ENCODE measurements at places on chromosomes 16 and 17.

GRCh38 chr16:85853547-85854545 is 45.1 kb upstream of the IRF8 start:
- DNase-seq: no peak

DNA sequence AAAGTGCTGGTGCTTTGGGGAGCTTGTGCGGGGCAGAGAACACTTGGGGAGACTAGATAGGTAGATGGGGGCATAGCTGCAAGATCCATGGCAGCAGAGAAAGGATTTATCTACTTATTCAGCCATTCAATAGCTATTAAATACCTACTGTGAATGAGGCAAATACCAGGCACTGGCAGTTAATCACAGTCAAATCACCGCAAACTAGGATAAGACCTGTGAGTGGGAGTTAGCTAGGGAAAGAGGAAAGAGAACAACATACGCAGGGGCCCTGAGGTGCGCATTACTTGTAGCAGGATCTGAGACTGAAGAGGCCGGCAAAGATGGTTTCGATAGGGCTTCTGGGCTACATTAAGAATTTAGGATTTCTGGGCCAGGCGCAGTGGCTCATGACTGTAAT is 3.8 kb upstream of the ALKBH5 start:
- DNase-seq: no peak

- no peak for DNase-seq
Measured at GRCh38 chr17:78977997-78978973, 1.4 kb downstream of the LGALS3BP start.

GRCh38 chr17:79089720-79090442 is 15.3 kb downstream of the ENGASE start:
- no peak for DNase-seq

- no peak for DNase-seq
Measured at GRCh38 chr16:17518441-17518840, 47.7 kb upstream of the XYLT1 start.

GRCh38 chr16:54750249-54750648 is 180.4 kb upstream of the IRX5 start:
- DNase-seq: no peak

DNA sequence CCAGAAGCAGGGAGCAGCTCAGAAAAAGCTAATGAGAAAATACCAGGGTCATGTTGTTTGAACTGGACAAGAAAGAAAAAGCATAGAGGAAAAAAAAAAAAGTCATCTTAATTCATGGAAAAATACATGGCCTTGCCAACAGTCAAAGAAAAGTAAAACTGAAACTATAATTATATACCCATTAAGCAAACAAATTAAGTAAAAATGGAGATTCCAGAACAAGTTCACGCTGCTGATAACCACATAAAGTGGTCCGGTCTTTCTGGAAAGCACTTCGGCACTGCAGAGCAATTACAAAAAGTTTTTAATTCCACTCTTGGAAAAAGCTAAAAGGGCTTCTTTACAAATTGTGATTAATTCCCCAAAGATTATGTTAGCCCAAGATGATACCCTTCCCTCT is 12.4 kb upstream of the P2RX5 start:
- no peak for DNase-seq

DNA sequence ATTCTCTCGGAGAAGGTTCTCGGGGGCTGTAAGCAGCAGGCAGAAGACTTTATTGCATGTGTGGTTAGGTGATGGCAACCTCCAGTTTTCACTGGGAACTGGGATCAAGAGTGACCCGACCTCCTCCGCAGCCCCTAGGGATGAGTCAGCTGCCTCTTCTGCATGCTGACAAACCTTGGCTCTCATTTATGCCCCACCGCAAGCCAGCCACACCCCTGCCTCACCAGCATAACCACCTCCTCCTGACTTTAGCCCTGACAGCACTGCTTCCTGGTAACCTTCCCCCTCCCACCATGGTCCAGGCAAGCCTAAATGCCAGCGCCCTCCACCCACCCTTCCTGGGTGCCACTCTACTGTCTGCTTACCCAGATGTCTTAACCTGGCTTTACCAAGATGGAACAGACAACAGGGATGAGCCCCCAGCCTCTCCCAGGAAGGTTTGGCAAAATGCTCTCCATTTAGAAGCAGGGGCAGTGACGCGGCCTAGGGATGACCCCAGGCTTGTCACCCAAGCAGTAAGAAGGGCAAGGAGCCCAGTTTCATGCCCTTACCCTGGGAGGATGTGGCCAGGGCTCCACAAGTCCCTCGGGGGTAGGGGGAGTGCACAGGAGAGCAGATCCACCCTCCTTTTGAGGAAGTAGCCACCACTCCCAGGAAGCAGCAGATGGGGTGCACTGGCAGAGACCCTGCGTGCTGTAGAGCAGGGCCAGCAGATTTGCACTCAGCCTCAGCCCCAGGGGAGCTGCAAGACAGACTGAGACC is 73.5 kb downstream of the GOSR1 start:
- no peak for DNase-seq

DNA sequence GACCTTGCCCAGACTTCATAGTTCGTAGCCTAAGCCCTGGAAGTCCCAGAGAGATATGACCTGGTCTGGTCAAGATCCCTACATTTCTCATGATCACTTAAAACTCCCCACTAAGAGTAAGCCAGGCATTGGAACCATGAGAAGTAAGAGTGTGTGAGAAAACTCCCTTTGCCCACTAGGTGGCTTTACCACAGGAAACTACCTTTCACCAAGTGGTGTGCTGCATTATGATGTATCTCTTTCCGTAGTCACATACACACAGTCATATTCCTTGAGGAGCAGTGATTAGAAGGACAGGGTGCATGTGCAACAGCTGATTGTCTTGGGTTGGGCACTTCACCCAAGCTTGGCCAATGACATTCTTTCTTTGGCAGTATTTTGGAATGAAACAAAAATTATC is 639.3 kb downstream of the KCNJ2 start:
- no peak for DNase-seq

GRCh38 chr17:50375858-50376538 is 3.0 kb downstream of the EME1 start:
- no peak for DNase-seq

GRCh38 chr17:42275527-42276358 is 448 bp downstream of the STAT5B start:
- no peak for DNase-seq

GRCh38 chr17:77385750-77386501 is 245.2 kb downstream of the SEC14L1 start:
- no peak for DNase-seq

- no peak for DNase-seq
Measured at GRCh38 chr17:71632328-71632727, 488.5 kb upstream of the SOX9 start.

DNA sequence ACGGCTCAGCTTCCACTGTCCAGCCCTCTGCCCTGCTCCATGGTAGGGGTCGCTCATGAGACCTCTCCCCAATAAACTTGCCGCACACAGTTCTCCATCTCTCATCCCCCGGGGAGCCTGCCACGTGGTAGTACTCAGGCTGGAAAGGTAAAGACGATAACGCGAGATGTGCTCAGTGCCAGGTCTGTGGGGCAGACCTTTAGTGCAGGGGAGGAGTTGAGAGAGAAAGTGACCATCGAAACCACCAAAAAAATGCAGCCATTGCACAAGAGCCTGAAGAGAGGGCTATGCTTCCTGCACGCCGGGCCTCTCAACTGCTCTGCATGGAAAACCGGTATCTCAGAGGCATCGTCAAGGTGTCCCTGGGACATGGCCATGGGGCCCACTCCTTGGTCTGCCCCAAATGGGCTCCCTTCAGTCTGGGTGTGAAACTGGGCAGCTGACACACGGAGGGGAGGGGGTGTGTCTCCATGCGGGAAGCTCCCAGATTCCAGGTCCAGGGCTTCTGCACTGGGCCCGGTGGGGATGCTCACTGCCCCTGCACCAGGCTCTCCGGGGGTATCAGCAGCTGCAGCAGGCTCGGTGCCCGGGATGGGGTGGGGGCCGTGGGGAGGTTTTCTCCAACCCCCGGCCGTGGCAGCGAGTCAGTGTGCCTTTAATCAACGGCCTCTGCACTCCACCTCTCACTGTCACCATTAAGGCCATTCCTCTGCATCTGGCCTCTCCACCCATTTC is 4.7 kb upstream of the AANAT start:
- no peak for DNase-seq

- DNase-seq: no peak
Measured at GRCh38 chr17:57544834-57545463, 200.2 kb downstream of the CCDC182 start.

GRCh38 chr17:21215935-21216334 is 2.0 kb upstream of the TMEM11 start:
- no peak for DNase-seq

DNA sequence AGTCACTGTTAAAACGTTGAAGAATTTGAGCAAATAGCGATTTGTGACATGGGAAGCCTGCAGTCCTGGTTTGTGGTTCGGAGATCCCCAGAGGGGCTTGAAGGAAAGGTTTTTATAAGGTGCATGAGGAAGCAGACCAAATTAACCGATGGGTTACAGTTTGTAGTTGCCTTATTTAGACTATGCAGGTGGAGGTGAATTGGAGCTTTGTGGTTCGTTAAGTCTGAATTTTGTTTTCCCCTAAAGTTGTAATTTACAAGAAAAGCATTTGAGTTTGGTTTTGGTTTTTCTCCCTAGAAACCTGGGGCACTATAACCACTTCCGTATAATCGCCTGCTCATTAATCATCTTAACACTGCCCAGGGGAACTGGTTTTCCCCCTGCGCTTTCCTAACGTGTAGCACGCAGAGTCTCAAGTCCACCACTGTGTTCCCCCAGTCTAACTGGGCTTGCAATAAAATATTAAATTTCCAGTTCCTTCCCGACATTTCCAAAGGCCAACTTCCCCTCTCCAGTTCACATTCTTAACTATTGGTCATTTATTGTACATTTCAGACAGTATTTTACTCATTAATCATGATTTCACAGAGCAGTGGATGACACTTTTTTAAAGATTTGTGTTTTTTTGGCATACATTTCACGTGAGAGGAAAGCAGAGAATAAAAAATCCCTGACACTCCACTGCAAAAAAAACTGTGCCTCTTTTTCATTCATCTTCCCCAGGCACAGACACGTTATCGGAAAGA is 932 bp downstream of the ZNF267 start:
- DNase-seq: no peak

DNA sequence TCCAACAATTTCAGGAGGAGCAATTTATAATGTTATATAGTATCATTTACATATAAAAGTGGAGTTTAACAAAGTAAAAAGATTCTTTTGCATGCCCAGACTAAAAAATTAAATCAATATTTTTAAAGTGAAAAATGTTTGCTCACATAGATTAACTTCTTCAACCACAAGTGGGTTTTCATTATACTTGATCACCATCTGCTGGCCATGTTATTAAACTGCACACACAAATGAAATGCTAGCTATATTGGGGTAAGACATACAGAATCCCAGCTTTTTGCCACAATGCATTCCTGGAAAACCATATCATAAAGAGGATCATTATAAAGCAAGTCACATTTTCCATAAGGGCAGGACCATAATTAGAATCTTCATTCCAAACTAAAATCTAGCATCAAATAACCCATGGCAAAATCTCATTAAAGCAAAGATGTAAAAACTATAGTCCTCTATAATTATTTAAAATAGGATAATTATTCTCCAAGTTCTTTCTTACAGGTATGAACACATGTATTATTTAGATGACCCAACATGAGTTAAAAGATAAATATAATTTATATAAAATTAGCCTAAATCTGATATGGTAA is 26.3 kb downstream of the CEP112 start:
- DNase-seq: no peak

- DNase-seq: no peak
Measured at GRCh38 chr17:14732211-14732610, 431.3 kb downstream of the HS3ST3B1 start.

- no peak for DNase-seq
Measured at GRCh38 chr17:42325026-42325425, 36.7 kb downstream of the STAT5A start.

- no peak for DNase-seq
Measured at GRCh38 chr16:11896486-11897176, 19.1 kb downstream of the GSPT1 start.

GRCh38 chr16:23651943-23652468 is 10.7 kb downstream of the DCTN5 start:
- DNase-seq: no peak

GRCh38 chr17:66537502-66537901 is 235.1 kb downstream of the PRKCA start:
- DNase-seq: no peak

- DNase-seq: no peak
Measured at GRCh38 chr16:1537138-1537577, 3.7 kb downstream of the TMEM204 start.

GRCh38 chr17:71302721-71303549 is 817.9 kb upstream of the SOX9 start:
- no peak for DNase-seq

- no peak for DNase-seq
Measured at GRCh38 chr16:57955572-57956188, 15.2 kb downstream of the CNGB1 start.

- no peak for DNase-seq
Measured at GRCh38 chr17:21263376-21263775, 10.2 kb upstream of the NATD1 start.

- DNase-seq: no peak
Measured at GRCh38 chr16:69424935-69425784, 741 bp downstream of the CYB5B start.
